Activated CD4-positive, alpha-beta T cell treated with anti-CD3 and anti-CD28 coated beads, Interleukin-2, amount 10 ng/mL, durations not matched to agents 7 days and 5 days (primary cell): ENCODE measurements at places on chromosomes 13 and 19.

GRCh38 chr13:35140831-35141230, 198.8 kb downstream of the NBEA start:
- no peak for DNase-seq

DNA sequence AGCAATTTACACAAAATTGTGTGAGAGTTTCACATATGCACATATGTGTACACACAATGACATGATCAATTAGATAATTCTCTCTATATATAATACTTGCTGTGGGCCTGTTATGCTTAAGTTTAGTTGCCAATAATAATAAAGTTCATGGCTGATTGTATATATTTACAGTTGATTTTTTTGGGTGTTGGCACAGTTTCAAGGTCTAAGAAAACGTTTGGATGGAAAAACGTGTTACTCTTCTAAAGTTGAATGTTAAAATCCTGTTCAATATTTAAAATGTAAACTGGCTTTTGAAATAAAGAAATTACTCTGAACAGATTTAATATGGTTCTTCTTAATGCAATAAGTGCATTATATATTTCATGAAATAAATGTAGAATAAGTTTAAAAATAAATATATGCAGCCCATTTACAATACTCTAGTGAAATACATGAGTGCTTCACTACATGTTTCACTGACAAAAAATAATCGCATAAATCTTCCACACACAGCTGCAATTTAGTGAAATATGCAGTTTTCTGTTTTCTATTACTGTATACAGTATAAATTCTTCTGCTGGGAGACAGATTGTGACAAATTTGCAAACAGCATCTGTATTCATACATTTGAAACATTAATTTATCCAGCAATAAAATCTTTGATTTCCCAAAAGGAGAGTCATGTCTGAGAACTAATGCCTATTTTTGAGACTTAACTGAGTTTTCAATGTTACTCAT, 586.9 kb upstream of the KLHL1 start:
- no peak for DNase-seq

DNA sequence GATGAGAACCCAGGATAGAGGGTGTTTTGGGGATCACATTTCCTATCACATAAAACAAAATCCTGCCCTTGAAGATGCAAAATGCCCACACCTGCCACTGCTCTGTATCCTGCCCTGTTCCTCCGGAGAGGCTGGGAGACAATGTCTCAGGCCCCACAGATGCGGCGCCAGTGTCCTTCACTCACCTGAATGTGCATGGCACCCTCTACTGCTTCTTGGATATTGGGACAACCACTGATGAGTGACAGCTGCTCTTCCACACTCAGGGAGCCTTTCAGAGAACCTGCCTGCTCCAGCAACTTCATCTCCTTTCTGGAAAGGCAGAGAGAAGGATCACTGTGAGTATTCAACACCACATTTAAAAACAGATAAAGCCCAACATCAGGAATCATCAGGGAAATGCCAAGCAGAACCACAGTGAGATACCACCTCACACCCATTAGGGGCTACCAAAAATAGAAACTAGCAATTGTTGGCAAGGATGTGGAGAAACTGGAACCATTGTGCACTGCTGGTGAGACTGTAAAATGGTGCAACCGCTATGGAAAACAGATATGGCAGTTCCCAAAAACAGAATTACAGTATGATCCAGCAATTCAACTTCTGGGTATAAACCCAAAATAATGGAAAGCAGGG, 36.4 kb downstream of the CRYL1 start:
- peak; percentile 81 for DNase-seq

DNA sequence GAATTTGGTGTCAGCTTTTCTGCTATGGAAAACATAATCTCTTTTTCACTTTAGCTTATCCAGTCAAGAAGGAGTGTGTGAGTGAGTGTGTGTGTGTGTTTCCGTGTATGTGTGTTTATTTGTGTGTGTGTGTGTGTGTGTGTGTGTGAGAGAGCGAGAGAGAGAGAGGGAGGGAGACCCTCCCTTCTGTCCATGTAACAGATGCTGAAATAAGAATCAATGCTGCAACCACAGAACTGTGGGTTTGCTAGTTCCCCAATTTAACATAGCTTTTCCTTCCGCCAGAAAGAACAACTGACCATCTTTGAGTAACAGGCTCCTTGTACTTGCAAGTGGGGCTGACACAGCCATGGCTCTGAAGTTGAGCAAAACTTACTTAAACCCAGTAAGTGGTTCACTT, 5.2 kb downstream of the LCP1 start:
- no peak for DNase-seq

DNA sequence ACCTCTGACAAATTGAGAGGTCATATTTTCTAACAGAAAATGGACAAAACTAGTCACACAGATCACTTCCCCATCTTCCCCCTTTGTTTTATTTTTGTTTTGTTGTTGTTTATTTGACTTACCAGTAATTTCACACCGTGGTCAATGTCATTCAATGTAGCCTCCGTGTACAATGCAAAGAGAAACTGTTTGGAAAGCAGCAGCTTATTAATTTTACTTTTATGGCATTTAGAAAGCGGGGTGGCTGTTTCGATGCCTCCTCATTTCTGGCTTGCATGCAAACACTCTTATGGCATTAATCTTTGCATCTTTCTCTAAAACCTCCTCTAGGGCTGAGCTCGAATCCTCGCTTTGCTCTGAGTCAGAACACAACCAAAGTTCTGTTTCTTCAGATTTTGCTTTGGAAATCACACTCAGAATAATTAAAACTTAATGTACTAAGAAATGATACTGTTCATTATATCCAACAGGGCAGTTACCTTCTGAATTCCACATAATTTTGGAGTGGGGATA, 77.0 kb downstream of the ZNF536 start:
- DNase-seq = no peak

GRCh38 chr13:93422980-93423543, 196.5 kb downstream of the GPC6 start:
- no peak for DNase-seq

DNA sequence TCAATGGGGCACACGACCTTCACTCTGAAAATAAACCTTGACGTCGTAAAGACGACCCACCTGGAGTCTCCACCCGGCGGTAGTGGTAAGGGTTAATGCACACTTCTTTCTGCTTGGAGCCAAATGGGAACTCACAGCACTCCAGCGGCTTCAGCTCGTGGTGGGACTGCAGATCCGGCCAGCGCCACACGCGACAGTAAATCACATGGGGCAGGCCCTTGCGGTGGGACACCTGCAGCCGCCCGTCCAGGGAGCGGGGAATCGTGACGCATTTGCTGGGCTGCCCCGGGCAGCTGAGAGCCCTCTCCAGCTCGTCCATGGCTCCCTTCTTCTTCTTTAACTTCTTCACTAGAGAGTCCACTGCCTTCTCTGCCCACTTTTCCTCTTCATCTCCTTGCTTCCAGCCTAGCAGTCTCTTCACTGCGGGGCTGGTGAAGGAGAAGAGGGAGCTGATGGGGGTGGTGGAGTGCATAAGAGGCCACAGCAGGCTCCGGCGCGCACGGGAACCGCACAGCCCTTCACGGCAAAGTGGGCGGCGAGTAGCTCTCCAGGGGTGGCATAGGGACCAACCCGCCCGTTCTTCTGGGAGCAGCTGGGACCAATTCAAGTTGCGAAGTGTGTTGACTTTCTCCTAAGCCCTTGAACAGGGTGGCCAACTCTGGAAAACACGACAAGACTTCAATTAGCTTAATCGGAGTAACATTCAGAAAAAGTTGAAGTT, 40.7 kb downstream of the SMAD9 start:
- DNase-seq = no peak

GRCh38 chr13:44801990-44802389, 187.3 kb downstream of the NUFIP1 start:
- no peak for DNase-seq

DNA sequence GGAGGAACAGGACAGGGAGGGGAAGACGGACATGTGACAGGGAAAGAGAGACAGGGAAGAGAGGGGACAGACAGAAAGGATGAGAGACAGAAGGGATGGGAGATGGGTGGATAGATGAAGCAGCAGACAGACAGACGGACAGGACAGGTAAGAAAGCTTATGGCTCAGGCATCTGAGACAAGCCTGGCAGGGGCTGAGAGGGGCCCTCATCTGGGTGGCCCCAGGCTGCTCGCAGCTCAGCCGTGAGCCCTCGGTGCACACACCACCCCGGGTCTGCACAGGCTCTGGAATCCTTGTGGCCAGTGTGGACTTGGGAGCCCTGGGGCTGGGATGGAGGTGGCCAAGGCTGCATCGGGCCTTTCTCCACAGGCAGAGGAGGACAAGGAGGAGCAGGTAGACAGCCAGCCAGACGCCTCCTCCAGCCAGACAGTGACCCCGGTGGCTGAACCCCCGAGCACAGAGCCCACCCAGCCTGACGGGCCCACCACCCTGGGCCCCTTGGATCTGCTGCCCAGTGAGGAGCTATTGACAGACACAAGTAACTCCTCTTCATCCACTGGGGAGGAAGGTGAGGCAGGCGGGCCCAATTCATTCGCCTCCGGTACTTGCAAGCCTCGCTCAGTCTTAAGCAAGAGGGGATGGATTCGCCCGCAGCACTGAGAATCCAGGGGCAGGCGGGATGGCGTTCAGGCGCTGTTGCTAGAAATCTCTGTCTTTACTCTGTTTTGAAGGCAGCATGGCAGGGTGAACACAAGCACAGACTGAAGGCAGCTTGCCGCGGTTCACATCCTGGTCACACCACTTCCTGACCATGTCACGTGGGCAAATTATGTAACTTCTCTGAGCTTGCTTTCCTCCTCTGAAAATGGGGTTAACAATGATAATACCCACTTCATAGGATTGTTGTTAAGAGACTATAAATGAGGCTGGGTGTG, 14.0 kb downstream of the GRAMD1A start:
- DNase-seq = peak; percentile 85

GRCh38 chr19:15426485-15427349, 7.9 kb upstream of the AKAP8L start:
- DNase-seq = no peak

DNA sequence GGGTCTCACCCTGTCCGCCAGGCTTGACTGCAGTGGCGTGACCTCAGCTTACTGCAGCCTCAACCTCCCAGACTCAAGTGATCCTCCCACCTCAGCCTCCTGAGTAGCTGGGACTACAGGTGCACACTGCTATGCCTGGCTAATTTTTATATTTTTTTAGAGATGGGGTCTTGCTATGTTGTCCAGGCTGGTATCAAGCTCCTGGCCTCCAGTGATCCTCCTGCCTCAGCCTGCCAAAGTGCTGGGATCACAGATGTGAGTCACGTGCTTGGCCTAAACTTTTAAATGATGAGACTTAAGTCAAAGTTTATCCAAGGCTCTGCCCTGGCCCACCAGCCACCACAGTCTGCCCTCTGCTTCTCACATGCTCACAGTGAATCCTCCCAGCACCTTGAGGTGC, 2.2 kb downstream of the C19orf33 start:
- DNase-seq = no peak

DNA sequence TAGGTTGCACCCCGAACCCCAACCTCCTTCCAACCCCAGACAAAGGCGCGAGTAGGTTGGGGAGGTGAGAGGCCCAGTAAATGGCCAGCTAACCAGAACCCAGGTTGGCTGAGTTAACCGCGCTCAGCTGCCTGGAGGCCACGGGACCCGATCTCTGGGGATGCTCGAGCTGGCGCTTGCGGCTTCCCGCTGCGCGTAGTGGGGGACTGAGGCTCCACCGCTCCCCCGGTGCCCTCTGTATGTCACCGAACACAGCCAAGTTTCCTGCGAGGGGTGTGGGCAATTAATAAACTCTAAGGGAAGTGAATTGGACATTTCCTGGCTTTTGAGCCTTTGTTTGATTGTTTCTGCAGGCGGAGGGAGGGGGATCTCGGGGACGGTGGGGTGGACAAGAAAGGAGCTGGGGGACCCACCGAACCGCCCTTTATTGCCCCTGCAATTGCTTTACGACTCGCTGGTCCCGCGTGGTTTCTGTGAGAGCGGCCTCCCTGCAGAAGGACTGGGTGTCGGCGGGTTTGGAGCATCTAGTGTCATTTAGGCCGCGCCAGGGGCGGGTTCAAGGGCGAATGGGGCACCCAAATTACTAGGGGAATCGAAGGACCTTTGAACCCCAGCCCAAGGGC, 3.5 kb upstream of the ZIC5 start:
- no peak for DNase-seq

DNA sequence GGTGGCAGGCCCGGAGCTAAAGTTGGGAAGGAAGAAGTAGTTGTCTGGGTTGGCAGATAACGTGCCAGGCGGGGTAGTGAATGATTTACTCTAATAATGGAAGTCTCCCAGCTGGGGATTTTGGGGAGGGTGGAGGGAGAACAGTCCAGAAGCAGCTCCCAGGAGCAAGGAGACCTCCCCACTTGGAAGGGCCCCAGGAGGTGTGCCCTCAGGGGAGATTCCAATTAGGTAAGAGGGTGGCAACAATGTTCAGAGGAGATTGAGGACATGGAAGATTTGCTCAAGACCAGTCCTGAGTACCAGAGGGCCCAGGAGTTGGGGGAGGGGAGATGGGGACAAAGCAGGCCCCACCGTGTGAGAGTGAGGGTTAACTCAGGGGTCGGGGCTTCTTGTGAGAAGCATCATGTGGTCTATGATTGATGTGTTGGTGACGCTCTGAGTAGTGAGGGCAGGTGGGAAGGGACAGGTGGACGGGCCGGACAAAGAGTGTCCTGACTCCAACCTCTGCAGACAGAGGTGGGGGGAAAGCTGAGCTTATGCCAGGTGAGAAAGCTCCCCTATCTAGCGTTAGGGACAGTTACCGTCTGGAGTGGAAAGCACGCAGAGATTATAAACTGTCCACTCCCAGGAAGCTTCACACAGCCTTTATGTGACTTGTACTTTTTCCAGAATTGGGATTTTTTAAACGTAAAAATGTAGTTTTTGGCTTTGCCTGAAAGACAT, 3.5 kb downstream of the SPINT2 start:
- DNase-seq = no peak

- DNase-seq = no peak
Observed at GRCh38 chr13:105259426-105259825, 1276.0 kb downstream of the EFNB2 start.

- DNase-seq = peak; percentile 68
Observed at GRCh38 chr19:47109541-47110375, 3.8 kb downstream of the ZC3H4 start.

DNA sequence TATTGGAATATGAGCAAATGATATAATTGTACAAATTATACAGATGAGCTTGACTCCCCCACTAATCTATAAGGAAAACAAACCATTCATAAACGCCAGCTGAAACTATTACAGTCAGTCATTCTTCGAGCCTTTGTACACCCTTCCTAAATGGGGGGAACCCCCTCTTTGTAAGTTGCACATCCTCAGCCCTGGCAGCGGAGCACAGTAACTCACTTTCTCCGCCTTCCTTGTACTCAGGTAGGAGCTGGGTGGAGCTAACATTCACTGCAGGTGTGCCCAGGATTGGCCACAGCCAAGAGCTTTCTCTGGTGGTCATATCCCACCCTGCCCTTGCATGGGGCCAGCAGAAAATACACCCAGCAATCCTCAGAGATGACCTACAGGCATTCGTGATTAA, 28.6 kb downstream of the PIN1 start:
- peak; percentile 30 for DNase-seq

GRCh38 chr13:26978081-26978860, 193.3 kb downstream of the USP12 start:
- DNase-seq = no peak

DNA sequence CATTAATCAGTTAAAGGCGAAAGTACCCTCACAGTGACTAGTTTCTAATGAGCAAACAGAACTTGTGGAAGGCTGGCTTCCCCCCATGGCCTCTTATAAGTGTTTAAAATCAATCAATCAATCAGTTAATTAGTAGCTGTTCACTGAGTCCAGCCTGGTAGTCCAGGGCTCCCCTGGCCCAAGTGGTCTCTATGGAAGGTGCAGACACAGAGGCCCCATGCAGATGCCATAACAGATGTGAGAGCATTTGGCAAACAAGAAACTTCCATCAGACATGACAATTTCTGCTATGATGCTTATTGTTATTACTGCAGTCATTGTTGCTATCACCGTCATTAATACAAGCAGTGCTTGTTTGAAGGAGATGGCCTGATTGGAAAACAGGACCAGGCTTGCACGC, 179.0 kb upstream of the TSHZ3 start:
- DNase-seq = no peak
